ENCODE measurements at places on chromosomes 6 and 20.

DNA sequence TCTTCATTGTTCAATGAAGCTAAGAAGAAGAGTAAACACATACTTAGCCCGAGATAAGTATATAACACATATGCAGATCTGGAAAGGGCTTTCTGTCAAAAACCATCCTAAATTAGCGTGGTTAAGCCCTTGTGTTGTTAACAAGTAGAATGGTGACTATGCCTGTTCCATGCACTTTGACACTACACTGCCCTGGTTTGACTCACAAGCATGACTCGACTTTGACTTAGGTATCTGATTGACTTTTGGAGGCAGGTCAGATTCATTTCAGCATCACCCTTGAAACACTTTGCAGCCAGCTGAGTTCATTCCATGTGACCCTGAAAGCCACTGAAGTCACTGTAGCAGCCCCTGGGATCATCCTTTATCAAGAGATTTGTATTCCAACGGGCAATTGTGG is 239.8 kb downstream of the TBX18 start:
- no peak for DNase-seq

- no peak for DNase-seq
These were observed 545.6 kb upstream of the EPHA7 start for GRCh38 chr6:93964926-93965325.

DNA sequence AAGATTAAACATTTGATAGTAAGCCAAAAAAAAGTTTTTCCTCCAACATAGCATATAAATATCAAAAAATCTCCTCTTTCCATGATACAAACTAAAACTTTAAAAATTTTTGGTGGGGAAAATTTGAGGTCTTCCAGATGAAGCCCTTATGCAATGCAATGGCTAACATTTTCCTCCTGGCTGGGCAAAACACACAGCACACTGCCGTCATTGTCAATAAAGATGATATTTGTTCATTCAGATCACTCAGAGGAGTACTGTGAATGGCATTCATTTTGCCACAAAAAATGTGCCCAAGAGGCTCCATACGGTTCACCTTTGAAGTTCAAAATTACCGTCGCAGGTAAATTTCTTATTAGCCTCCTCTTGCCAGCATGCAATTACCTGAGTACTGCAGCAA is 33.9 kb upstream of the FBXO9 start:
- DNase-seq = no peak

DNA sequence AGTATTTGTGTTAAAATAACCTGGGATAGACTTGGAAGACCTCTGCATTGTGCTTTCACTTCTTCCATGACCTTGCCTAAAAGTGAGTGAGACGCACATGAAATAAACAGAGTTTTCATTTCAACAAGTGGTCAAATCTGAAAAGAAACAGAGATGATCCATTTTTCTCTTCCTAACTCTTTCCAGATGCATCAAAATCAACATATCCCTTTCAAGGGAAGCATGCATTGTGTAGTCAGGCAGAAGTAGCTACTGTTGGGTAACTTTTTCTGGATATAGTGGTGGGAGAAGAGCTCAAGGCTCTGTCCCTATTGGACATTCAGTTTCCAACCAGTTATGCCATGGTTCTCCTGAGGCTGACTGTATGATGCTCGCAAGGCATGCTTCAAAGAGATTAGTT is 233.0 kb upstream of the JAG1 start:
- DNase-seq = no peak

DNA sequence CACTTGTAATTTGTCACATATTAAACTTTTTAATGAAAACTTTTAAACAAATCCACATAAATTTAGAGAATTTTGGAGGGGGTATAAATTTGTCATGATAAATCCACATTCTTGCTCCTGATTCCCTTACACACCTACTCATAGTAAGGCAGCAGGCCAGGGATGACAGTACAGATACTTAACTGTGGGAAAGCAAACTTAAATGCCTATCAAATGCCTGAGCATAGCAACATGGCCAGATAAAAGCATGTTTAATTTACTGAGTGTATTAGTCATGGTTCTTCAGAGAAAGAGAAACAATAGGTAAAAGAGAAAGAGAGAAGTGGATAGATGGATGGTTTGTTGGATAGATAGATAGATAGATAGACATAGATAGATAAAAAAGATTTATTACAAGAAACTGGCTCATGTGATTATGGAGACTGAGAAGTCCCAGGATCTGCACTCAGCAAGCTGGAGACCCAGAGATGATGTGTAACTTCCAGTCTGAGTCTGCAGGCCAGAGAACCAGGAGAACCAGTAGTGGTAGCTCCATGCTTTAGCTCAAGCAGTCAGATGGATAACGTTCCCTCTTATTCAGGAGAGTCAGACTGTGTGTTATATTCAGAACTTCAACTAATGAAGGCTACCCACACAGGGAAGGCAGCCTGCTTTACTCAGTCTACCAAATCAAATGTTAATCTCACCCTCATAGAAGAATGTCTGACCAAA is 15.9 kb upstream of the ADGRF1 start:
- DNase-seq = no peak

DNA sequence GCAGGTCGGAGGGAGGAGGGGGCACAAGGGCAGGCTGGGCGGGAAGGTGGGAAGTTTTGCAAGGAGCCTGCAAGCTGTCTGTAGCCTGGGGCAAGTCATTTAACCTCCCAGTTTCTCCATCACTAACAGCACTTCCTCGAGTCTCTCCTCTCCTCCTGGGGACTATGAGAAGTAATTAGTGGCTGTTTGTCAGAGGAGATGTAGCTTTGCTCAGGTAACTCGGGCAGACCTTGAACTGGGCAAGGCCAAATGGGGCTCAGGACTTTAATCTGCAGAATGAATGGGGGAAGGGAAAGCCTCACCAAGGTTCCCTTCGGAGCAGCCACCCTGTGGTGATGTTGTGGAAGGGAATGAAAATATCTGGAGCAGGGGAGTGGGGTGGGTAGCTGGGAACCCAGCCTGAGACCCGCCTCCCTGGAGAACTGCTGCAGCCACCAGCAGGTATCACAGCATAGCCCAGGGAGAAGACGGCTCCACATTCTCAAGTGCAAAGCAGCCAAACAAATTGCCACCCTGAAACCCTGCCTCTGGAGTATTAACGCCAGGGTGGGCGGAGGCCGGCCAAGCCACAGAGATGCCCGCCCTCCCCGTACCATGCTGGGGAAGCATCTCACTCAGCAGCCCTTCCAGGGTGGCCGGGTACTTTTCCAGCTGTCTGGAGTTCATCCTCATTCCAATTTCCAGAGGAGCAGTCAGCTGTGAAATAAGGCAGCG is 6.1 kb upstream of the LEMD2 start:
- DNase-seq = peak; percentile 27

GRCh38 chr6:27279513-27280063 is 32.1 kb downstream of the PRSS16 start:
- DNase-seq = no peak

GRCh38 chr6:12291839-12292604 is 1.9 kb downstream of the EDN1 start:
- DNase-seq = no peak

DNA sequence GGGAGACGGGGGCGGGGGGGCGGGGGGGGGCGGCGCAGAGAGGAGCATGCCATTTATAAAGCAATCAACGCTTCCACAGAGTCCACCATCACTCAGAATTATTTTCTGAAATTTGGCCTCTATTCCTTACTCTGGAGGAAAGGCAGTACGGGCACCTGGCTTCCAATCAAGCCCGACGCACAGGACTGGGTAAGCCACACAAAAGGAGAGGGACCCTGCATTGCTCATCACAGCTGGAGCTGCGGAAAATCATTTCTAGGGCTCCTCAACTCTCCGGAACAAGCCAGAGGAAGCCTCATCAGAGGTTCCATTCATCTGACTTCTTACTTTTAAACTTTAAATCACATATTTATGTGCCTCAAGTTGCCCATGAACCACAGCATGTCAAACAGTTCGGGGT is 55.9 kb downstream of the TTI1 start:
- DNase-seq = no peak

Data from HEK293T (cell line).